ENCODE measurements at places on chromosomes 5 and 9.
A peak's percentile ranks its signal among the peaks of the same experiment; 100 is the strongest.

GRCh38 chr9:118644066-118644465 lies 725.2 kb downstream of the BRINP1 start:
- no peak for DNase-seq

DNA sequence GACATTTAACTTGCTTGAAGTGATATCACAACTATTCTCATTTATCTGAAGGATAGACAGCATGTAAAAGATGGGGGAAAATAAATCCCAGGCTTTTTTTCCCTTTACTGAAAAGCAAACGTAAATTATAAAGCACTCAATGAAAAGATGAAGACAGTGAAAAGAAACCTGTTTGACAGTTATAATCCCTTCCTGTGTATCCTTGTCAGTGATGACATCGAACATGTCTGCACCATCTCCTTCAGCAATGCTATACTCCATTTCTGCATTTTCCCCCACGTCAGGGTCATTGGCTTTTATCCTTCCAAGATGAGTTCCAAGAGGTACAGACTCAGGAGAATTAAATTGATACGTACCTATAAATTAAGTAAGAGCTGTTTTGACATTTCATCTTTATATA lies 134.9 kb downstream of the CDH9 start:
- DNase-seq, result no peak

GRCh38 chr5:133383580-133383939 lies 228.8 kb downstream of the FSTL4 start:
- peak; percentile 39 for DNase-seq

GRCh38 chr9:36136894-36137391 lies 410 bp downstream of the GLIPR2 start:
- peak; percentile 60 for DNase-seq

DNA sequence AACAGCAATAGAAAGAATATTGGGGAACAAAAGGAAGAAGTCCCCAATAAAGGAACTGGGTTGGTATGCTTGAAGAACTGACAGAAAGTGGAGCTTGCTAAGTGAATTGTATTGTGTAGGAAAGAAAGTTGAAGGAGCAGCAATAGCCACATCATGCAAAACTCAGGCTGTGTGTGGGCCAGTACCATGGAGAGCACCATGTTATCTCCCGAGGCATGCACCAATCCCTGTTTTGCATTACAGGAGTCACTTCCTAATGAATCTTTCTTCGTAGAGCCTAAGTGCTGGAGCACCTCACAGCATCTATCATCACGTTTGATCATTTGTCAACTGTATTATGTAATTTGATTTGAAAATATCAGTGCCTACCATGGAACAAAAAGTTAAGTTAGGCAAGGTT lies 137.7 kb upstream of the NMUR2 start:
- peak; percentile 72 for DNase-seq

- no peak for DNase-seq
Observed at GRCh38 chr5:32545102-32545800, 40.1 kb upstream of the SUB1 start.

DNA sequence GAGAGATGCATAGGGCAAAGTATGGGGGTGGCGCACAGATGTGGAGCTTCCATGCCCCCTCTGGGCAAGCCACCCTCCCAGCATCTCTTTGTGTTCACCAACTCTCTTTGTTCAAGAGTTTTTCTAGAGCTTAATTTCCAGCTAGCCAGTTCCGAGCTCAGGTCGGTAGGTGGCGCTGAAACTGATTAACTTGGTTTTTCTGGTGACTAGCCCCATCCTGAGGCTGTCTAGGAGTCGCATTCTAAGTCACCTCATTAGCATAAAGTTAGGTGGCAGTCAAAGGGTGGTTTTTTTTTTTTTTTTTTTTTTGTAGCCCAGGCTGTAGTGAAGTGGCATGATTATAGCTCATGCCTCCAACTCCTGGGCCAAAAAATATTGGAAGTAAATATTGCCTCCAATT lies 476.4 kb downstream of the KDM4C start:
- DNase-seq, result peak; percentile 24

DNA sequence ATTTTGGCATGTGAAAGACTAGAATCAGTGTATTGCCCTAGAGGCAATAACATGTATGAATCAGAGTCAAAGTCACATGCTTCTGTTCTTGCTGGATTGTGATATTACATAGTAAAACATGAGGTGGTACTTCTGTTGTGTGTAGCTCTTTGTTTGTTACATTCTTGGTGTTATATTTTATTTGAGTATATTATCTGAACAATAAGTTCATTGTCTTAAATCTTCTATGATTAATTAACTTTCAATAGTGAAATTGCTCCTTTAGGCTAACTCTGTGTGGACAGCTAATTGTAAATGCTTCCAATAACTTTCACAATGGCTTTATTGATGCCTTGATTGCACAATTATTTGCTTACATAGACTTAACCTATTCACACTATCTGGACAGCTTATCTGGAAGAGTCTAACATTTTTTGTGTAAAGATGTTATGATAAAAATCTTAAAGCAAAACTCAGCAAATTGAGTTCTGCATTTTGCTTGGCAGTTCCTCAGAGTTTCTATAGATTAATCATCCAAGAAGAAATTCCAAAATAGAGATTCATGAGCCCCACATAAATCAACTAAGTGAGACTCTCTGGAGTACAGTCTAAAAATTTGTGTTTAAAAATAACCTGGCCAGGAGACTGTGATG lies 239.6 kb upstream of the TUSC1 start:
- no peak for DNase-seq

DNA sequence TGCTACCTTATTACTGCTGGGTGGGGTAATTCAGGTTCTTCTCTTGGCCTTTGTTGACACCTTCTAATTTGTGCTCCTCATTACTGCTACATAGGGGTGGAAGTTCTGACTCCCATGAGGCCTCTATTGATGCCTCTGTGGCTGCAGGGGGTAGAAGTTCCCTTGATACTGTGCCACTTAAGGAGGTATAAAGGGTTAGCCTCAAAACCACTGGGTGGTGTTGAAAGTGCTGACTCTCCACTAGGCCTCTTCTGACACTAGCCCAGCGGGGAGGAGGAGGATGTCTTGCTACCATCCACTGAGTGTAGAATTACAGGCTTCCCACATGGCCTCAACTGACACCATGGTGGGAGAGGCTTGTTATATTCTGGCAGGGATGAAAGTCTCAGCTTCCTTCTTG lies 36.7 kb upstream of the CCDC112 start:
- no peak for DNase-seq

DNA sequence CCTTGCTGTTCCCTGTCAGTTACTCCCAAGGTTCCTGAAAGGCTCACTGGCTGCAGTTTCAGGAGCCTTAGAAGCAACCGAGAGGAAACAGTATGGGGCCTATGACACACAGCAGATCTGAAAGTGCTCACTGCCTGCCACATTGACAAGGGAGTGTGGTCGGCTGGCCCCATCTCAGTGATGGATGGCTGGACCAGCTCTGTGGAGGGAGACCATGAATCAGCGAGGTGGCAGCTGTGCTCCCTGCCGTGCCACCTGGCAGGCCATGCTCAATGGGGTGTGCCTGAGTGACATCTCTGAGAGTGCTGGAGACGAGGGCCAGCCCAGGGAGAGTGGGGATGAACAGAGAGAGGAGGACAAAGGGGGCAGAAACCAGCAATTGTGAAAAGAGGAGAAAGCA lies 49.1 kb downstream of the DOCK2 start:
- peak; percentile 43 for DNase-seq

DNA sequence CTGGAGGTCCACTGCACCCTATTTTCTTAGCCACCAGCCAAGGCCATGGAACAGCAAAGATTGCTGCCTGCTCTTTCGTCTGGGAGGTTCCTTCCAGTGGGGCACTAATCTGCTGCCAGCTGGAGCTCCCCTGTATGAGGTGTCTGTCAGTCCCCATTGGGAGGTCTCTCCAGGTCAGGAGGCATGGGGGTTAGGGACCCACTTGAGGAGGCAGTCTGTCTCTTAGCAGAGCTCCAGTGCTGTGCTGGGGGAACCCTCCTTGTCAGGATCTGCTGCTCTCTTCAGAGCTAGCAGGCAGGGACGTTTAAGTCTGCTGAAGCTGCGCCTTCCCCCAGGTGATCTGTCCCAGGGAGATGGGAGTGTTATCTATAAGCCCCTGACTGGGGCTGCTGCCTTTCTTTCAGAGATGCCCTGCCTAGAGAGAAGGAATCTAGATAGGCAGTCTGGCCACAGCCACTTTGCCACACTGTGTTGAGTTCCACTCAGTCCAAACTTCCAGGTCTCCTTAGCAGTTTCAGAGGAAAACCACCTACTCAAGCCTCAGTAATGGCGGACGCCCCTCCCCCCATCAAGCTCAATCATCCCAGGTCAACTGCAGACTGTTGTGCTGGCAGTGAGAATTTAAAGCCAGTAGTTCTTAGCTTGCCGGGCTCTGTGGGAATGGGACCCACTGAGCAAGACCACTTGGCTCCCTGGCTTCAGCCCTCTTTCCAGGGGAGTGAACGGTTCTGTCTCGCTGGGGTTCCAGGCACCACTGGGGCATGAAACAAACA lies 317.7 kb downstream of the LRRC70 start:
- no peak for DNase-seq

DNA sequence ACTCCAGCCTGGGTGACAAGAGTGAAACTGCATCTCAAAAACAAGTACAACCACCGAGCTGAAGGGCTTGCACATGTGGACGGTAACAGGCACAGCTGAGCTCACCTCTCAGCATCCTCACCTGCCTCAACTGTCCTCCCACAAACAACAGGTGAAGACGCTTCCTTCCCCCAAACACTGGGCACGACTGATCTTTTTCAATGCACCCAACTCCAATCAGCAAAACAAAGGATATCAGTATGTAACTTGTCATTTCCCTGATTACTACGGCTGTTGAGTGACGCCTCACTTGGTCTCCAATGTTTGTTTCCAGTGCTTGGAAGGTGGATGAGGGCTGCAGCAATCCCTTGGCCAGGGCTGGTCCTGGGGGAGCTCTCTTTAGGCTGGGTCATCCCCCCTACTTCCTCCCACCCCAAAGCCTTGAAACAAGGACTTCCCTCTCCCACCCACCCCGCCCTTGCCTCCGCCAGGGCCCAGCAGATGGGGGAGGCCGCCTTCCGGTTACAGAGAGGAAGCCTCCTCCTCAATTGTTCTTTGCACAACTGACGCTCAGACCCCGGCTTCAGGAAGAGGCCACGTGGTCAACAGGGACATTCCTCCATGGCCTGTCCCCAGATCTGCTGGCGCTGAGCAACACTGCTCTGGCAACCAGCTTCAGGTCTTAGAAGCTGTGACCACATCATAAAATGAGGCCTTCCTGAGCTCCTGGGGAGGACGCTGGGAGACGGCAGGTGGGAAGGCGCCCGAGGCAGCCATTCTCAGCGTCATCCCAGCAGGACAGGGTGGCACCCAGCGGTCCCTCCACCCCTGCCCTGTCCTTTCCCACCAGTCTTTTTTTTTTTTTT lies 5.9 kb downstream of the FAM78A start:
- no peak for DNase-seq

GRCh38 chr9:99948896-99949295 lies 42.4 kb downstream of the STX17 start:
- no peak for DNase-seq

- no peak for DNase-seq
Observed at GRCh38 chr5:165779505-165779904, 2274.1 kb downstream of the MAT2B start.

DNA sequence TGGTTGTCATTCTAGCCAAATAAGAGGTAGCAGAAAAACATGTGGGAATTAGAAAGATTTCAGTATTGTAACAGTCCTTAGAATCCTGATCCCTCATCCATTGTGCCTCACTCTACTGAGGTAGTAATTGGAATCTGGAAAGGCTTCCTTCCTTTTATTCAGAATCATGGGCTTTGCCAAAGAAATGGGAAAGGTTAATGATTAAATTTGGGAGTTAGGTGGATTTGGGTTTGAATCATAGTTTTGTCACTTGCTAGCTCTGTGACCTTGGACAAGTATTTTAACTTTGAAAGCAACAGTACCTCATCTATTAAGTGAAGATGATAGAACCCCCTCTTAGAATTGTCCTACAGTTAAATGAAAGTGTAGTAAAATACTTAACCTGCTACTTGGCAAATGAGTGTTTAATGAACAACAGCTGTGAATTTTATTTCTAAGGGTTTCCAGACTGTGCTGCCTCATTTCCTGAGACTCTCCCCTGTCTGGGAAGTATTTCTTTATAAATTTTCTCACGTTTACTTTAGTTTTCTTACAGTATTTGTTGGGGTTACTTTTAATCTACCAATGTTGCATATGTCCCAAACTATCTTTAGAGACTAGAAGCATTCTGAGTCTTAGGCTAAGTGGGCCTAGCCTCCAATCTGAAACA lies 11.7 kb downstream of the SPDL1 start:
- DNase-seq, result no peak

DNA sequence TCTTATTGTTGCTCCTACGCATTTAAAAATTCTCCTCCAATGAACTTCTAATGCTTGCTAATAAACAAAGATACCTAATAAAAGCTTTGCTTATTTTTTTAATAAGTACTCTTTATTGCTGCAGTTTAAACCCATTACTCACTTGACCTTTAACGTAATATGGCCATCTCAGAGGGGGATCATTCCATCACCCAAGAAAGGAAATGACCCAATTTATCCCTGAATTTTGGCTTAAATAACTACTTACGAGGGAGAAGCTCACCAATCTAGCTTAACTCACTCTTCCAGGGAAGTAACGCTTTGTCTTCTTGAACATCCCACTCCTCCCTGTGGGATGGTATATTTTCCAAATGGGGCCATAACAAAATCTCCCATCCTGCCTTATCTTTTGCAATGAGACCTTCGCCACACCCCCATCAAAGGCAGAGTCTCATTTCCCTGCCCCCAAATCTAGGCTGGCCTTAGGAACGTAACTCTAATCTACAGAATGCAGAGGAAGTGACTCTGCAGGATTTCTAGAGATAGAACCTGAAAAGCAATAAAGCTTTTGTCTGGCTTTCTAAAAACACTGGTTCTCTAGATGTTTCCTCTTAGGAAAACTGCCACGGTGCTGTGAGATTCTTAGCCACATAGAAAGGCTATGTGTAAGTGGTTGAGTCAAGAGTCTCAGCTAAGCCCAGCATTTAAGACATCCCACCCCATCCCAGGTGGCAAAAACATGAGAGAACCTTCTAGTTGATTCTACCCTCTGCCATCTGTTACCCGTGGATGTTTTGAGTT lies 310.0 kb downstream of the ASTN2 start:
- no peak for DNase-seq

GRCh38 chr9:109411069-109411761 lies 86.9 kb downstream of the PTPN3 start:
- DNase-seq, result no peak

DNA sequence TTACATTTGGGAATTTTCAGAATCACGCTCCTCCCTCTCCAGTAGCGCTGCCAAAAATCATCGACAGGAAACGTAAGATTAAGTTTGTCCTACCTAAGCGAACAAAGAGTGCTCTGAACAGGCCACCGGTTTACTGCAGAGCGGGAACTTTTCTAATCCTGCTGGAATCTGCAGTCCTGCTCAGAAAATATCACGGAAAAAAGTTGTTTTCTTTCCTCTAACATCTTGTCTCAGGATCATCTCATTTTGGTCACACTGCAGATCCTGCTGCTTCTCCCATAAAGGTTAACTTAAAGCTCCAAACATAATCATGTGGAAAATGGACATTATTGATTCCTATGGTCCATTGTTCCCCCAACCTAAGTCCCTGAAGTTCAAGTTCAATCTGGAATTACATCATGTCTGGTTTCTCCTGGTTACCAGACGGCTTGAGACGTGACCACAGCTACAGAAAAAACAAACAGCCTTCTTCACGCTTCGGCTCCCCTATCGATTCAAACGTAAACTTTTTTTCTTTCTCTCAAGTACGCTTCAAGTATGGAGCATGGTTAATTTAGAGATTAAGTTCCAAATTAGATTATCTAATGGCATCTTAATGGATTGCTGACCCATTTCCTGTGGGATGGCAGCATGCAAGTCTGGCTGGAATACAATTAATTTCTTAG lies 217.6 kb downstream of the NFIB start:
- peak; percentile 92 for DNase-seq

GRCh38 chr9:89794918-89795317 lies 190.1 kb downstream of the GADD45G start:
- DNase-seq, result no peak

- DNase-seq, result no peak
Observed at GRCh38 chr5:129593525-129593924, 133.4 kb downstream of the ADAMTS19 start.
